T-cell (primary cell): ENCODE measurements at places on chromosomes 3 and 15.

- DNase-seq, result no peak
These were observed 882 bp downstream of the JMJD7 start for GRCh38 chr15:41828807-41829141.

GRCh38 chr15:76802411-76802810, 102.7 kb downstream of the SCAPER start:
- DNase-seq, result no peak

GRCh38 chr15:68199340-68199739, 5.8 kb downstream of the CALML4 start:
- DNase-seq, result no peak

- DNase-seq, result no peak
These were observed 32.5 kb upstream of the ZNF445 start for GRCh38 chr3:44510000-44510368.

DNA sequence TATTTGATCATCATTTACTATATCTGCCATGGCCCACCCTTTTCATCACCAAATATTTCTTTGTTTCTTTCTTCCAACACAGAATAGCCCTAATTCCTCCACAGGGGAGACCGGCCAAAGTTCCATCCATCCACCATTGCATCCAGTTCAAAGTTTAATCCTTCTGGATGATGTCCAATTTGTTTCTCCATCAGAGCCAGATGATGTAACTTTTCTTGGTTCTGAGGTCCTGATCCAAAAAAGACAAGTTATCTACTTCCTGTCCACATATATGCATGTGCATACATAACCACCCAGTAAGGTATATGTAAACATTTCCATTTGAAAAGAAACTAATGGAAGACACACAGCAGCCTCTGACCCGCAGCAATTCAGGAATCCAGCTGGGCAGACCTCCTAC, 237.3 kb downstream of the SHOX2 start:
- no peak for DNase-seq

- no peak for DNase-seq
These were observed 60.7 kb downstream of the GSK3B start for GRCh38 chr3:120033596-120033995.

DNA sequence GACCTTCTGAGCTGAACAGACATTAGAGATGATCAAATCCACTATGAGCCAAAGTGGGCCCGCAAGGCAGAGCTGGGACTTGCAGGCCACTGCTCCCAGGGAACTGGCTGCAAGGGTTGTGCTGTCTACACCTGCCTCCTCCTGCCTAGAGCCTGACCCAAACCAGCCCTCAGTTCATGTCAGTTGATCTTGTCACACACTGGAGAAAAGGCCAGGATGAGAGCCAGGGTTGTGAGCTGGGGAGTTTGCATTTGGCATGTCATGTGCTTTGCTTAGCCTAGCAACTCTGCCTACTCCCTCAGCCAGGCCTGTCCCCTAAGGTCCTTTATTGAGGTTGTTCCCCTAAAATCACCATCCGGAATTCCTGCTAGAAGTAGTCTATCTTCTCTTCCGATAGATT, 67.8 kb downstream of the RAB11A start:
- no peak for DNase-seq

DNA sequence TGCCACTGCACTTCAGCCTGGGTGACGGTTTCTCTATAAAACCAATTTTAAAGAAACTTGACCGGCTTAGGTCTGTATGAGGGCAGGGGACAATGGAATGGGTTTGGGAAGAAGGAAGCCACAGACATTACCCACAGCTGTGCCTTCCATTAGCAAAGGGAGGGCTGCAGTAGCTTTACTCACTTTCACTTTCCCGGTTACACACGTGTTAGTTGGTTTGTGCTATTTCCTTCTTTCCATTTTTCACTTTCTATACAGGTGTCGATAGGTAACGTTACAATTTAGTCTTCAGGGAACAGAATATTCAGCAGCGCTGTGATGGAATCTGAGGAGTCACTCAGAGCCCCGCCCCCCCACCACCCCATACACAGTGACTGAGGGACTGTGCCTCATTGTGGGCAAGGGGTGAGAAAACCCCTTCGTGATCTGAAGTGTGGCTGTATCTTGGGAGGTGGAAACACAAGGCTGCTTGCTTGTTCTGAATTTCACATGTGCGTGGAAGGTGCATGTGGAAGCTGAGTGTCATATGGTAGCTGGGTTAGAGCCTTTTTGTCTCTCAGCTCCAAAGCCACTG, 44.8 kb upstream of the RPL32 start:
- DNase-seq, result no peak

DNA sequence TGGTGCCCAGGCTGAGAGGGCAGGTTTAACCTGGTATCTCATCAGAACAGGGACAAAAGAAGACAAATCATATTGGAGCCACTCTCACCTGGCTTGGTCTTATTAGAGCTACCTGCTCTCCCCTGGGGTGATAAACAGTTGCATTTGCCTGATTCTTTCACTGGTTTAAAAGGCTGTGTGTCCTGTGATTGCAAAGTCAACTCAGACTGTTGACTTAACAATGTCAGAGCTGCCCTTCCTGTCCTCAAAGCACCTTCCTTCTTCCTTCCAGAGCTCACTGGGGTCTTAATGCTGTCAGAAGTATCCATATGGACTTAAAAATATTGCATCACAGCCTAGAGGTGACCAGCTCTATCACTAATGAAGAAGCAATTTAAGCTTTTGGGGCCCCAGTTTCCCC, 50.5 kb upstream of the MINAR1 start:
- DNase-seq, result no peak

DNA sequence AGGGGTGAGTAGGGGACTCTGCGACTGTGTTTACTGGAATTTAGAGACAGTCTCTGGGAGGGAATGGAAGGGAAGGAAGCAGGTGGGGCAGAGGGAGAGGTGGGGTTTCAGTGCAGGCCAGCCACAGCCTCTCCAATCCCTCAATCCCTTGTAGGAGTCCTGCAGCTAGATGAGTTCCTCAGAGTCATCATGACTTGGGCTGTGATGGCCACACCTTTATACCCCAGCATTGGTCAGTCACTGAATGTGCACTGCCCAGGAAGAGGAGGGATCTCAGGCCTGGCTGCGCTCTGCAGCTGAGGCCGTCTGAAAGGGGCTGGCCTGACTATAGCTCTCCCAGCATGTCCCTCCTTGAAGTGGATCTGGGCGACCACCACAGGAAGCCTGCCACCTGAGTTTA, 67.3 kb upstream of the GLCE start:
- DNase-seq, result no peak

DNA sequence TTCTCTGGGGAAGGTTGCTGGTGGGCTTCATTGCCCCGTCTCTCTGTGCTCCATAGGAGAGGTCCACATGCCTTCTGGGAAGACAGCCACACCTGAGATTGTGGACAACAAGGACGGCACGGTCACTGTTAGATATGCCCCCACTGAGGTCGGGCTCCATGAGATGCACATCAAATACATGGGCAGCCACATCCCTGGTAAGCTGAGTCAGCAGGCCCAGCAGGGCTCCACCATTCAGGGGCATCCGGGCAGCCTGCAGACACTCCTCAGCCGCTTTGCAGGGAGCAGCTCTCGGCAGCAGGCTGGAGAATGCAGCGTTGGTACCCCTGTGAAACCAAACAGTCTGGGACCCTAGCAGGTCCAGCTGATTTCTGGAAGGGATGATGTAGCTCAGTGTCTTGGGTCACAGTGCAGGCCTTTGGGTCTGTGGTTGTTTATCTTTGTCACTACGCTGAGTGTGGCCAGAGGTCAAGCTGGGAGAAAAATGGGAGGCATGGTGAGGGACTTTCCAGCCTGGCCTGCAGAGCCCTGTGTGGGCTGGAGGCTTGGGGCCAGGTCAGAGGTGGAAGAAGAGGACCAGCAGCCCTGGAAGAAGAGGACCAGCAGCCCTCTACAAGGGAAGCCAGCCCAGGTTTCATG, 67.2 kb downstream of the DNASE1L3 start:
- DNase-seq, result no peak

DNA sequence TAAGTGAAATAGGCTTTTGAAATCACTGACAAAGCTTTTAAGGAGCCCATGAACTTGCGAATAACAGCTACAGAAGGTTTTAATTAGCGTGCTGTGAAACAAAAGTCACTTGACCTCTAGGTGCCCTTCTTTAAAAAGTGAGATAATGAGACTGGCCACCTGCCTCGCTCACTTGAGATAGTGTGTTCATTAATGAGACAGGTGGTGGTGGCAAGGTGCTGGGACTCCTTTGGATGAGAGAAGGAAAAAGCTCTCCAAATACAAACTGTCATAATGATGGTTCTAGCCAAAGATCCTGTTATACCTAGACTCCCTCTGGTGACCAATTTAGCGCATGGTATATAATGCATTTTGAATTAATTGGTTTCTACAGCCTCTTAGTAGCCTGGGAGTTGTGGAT, 22.7 kb upstream of the IREB2 start:
- DNase-seq, result no peak

- no peak for DNase-seq
These were observed 101.6 kb downstream of the SLC25A26 start for GRCh38 chr3:66322436-66322835.

- no peak for DNase-seq
These were observed 89.6 kb downstream of the CHST2 start for GRCh38 chr3:143208976-143209714.

DNA sequence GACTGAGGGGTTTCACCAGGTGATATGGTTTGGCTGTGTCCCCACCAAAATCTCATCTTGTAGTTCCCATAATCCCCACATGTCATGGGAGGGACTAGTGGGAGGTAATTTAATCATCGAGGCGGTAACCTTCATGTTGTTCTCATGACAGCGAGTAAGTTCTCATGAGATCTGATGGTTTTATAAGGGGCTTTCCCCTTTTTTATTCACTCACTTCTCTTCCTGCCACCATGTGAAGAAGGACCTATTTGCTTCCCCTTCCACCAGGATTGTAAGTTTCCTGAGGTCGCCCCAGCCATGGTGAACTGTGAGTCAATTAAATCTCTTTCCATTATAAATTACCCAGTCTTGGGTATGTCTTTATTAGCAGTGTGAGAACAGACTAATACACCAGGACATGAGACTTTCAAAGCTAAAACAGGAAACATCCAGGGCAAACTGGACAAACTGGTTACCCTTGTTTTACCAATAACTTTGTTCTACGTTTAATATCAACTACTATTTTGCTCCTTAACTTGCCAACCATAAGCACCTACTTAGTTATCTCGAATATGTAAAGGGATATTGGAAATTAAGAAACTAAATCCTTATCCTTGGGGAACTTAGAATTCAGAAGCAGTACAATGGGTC, 98.2 kb downstream of the MYH15 start:
- DNase-seq, result no peak

- no peak for DNase-seq
These were observed 225.7 kb upstream of the PPP2R3A start for GRCh38 chr3:135739779-135740178.

DNA sequence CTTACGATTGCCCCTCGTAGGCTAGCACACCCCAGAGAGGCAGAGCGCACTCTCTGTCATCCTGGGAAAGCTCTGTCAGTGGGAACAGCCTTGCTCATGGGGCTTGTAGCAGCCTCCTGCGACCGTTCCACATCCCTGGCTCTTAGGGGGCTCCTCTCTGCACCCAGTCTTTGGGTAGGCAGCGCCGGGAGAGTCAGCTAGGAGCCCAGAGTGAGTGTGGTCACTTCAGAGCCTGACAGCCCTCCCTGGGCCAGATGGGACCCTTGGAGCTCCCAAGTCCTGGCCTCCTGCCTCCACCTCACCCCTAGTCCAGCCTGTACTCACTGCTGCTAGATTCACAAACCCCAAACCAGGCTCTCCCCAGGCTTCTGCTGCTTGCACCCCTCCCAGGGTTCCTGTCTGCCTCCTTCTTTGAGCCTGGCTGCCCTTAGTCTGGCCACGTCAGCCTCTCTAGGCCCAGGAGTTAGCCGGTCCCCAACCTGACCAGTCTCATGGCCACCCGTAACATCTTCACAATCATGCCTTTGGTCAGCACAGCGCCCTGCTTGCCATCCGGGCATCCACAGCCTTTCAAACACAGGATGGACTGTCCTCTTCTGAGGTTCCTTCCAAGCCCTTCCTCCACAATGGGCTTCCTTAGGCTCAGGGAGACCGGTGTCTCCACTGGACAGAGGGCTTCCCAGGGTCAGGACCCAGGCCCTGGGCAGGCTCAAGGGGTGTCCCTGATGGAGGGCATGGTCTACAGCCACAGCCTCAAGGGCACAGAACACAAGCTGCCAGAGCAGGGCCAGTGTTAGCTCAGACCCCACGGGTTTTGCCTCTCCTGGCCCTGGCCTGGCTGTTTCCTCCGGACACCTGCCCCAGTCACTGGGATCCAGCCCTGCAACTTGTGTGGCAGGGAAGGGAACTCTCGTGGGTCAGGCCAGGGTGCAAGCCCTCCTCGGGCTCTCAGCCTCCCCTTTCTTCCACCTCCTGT, 4.6 kb downstream of the ACSBG1 start:
- no peak for DNase-seq

DNA sequence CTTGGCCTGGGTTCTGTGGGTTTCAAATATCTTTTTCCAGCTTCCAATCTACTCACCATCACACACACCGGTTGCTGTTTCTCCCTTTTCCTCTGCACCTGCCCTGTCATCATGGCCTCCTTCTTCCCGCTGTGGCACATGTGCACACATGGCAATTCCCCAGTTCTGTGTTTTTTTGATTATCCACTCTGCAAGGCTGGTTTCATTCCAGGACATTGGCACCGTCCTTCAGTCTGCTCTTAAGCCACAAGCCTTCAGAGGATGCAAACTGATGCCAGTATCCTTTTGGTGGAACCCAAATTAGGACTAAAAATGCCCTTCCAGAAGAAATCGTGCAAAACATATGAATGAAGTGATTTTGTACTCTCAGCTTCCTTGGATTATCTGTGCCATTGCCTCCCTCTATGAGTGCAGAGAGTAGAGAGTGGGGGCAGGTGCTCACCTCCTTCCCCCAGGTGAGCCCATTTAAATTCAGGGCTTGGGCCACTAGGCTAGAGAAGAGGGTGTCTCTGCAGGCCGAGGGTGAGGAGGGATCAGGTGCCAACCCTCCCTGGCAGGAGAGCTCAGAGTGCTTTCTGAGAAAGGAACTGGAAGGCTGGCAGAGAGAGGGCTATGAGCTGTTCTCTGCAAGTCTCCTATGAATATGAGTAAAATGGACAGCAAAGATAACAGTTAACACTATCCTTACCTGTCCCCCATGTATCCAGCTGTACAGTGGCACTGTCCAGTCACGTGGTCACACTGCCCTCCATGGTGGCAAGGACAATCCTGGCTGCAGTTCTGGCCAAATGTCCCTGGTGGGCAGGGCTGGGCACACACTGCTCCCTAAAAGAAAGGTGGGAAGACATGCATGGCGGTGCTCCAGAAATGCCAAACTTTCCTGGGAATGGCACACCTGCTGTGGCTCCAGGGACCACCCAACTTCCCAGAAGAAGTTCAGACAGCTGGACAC, 100.8 kb downstream of the RAB11A start:
- DNase-seq, result no peak

- DNase-seq, result peak; percentile 1
These were observed 559 bp downstream of the SENP5 start for GRCh38 chr3:196868297-196868661.

GRCh38 chr15:34241376-34242330, 16.8 kb downstream of the EMC4 start:
- peak; percentile 31 for DNase-seq

DNA sequence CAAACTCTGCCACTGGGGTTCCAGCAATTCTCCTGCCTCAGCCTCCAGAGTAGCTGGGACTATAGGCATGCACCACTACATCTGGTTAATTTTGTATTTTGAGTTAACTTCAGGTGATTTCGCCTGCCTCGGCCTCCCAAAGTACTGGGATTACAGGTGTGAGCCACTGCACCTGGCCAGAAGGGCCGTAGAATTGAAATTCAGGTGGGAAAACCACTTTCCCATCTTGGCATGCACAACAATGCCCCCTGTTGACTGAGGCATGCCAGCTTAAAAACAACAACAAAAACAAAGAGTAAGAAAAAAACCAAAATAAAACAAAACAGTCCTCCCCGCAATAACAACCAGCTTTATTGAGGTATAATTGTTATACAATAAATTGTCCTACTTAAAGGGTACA, 32.6 kb upstream of the RAB11A start:
- no peak for DNase-seq
